ENCODE measurements at places on chromosomes 7 and 10. TPM values are rescaled to one million over a fixed set of nuclear protein-coding genes. Genes with fewer than 3 reads are reported as not detected.

Gene MMRN2
- total RNA-seq, result 78.4 TPM

Gene SNCG
- 265 TPM for total RNA-seq

Gene RELN
- total RNA-seq, result 1.8 TPM

Gene PLEKHS1
- 0.13 TPM for total RNA-seq

Gene CDK1
- total RNA-seq, result 0.45 TPM

Gene CLCN1
- 0.22 TPM for total RNA-seq

Gene CYCS
- 107 TPM for total RNA-seq

Gene DNAJC1
- 28.2 TPM for total RNA-seq

Gene OPN1SW
- not detected for total RNA-seq

Measured in mesenteric fat pad (tissue), 1 donor.